ENCODE measurements at places on chromosomes 5 and 9.

DNA sequence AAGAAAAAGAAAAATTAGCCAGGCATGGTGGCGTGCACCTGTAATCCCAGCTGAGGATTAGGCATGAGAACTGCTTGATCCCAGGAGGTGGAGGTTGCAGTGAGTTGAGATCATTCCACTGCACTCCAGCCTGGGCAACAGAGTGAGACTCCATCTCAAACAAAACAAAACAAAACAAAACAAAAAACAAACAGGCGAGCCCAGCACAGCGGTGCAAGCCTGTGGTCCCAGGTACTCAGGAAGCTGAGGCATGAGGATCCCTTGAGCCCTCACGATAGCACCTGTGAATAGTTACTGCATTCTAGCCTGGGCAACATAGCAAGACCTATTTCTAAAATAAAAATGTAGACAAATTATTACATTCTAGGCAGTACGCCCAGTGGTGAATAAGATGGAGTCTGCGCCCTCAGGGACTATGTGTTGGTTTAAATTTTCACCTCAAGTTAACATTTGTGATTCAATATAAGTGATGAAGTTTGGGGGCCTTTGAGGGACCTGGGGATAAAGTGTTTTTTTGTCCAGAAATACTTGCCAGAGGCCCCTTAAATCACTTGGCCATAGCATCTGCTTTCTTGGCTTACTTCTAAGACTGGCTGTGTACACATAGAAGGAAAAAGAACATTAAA is 3.4 kb upstream of the GAPVD1 start:
- no peak for DNase-seq

DNA sequence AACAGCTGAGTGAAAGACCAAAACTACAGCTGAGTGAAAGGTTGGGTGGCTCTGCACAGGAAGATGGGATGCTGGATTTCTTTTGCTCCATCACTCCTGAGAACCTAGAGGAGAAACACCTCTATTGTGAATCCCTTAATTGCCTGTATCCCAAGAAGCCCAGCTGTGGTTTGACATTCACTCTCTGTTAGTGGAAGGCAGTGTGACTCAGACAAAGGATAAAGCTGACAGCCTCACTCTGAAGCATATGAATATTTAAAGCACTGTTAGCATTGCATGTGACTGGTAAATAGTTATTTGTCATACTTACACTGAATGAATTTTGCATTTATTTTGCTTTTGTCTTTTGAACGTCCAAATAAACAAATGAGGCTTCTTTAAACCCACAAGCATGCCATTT is 367.1 kb upstream of the RIOK2 start:
- no peak for DNase-seq

DNA sequence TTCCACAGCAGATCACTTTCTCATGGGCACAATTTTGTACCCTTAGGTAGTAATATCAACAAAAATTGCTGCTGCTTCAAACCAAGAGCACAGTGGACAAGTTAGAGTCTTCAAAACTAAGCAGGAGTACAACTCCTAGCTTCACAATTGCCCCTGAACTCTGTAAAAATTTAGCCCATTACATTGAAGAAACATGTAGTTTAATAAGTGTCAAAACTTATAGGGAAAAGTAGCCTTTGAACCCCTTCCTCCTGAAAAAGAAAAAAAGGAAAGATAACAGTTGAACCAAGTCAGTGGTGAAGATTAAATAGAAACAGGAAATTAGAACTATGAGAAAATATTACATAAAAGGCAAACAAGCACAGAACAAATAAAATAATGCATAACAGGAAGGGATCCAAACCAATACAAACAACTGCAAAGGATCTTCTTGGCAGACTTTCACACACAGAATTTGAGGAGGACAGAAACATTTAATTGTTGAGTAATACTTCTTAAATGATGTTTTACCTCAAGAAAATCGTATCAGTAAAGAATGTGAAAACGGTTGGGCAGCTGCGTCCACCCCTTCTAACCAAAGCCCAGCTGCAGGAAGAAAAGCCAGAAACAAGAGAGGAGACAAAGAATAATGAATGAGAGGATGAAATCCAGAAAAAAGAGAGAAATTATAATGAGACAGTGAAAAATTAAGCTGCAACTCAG is 636.0 kb downstream of the NR2F1-AS1 start:
- DNase-seq = no peak

DNA sequence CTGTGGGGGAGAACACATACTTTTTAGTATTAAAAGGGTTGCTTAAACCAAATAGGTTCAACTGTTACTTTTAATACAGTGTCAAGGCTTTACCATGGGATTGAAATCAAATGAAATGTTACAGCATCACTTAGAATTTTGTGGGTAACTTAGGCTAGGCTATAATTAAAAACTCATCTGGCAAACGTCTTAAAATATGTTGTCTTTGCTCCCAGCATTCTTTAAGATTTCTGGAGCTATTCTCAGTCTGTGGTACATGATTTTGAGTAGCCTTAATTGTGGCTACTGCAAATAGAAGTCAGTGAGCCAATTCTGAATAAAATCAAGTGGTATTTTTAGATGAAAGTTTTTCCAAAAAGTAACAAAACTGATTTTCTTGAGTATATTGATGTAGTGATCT is 30.7 kb downstream of the UHRF2 start:
- no peak for DNase-seq

DNA sequence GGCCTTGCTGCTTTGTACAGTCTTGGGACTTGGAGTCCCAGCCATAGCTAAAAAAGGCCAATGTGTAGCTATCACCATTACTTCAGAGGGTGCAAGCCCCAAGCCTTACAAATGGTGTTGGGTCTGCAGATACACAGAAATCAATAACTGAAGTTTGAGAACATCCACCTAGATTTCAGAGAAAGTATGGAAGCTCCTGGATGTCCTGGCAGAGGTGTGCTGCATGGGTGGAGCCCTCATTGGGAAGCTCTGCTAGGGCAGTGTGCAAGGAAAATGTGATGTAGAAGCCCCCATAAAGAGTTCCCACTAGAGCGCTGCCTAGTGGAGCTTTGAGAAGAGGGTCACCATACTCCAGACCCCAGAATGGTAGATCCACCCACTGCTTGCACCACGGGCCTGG is 626.7 kb upstream of the COX7C start:
- no peak for DNase-seq

- no peak for DNase-seq
Measured at GRCh38 chr5:141935538-141935937, 11.9 kb downstream of the DELE1 start.

DNA sequence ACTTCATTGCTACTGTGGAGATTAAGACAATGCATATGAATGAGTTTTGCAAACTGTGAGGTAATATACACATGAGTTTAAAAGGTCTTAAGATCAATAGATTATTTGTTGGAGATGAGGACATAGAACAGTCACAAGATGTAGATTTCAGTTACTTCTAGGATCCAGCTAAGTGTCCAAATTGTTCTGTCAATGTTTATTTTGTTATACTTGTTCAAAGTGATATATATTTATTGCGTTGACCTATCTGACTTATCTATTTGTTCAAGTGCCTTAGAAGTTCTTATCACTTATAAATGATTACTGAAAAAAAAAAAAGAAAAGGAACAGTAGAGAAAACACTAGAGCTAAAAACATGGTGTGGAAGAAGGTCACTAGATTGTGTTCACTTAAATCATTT is 75.6 kb upstream of the GRIN3A start:
- DNase-seq = no peak

GRCh38 chr9:77807846-77808750 is 160.0 kb upstream of the GNA14 start:
- no peak for DNase-seq

GRCh38 chr5:79573983-79574890 is 38.0 kb upstream of the TENT2 start:
- no peak for DNase-seq

DNA sequence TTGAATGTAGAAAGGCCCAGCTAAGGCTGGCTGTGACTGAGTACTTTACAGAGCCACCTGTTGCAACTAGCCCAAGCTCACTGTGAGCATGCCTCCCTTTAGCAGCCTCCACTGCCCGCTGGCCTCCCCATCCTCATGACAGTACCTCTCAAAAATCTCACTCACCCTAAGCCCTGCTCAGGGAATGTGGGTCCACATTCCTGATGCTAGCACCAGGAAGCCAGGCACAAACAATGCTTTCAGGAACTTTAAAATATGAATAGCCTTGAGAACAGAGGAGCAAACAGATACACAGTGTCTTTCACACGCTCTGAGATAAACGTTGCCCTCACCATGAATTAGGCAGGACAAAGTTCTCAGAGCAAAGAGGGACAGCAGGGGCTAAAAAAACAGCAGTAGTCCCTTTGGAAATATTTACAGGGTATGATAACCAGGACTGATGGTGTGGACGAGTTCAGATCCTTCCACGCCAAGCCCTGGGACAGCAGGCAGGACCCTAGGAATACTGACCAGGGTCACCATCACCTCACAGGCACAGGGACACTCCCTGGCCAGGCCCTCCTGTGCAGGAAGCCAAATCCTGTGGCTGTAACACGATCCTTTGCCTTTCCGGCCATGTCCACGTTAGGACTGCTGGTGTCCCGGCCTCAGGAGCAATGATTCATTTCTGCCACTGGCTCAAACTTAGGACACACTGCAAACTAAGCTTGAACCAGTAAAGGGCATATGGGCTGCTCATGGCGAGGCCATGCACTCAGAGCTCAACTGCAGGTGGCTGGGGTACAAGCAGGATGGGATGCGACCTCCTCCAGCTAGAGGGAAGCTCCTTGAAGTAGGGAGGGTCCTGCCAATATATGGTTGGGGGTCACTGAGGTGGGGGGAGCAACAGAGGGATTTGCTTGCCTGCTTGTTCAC is 9.6 kb downstream of the ACSL6 start:
- DNase-seq = no peak

DNA sequence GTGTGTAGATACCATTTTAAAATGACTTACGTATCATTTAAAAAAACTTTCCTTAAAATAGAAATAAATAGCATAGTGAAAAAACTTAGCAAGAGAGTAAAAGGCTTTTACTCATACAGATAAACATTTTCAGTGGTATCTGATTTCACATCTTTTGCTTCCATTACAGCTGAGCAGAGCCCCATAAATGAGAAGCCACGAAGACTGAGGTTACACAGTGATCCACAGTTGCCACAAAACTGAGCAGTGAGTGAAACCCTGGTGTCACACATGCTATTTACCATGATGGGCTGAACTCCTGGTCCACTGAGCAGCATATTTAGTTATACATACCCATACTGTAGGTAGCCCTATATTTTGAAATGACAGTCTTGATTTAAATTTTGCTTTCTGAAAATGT is 401.2 kb downstream of the KIAA0825 start:
- no peak for DNase-seq

All from NCI-H1048 (cell line).